ENCODE measurements at places on chromosomes 2 and 18.

DNA sequence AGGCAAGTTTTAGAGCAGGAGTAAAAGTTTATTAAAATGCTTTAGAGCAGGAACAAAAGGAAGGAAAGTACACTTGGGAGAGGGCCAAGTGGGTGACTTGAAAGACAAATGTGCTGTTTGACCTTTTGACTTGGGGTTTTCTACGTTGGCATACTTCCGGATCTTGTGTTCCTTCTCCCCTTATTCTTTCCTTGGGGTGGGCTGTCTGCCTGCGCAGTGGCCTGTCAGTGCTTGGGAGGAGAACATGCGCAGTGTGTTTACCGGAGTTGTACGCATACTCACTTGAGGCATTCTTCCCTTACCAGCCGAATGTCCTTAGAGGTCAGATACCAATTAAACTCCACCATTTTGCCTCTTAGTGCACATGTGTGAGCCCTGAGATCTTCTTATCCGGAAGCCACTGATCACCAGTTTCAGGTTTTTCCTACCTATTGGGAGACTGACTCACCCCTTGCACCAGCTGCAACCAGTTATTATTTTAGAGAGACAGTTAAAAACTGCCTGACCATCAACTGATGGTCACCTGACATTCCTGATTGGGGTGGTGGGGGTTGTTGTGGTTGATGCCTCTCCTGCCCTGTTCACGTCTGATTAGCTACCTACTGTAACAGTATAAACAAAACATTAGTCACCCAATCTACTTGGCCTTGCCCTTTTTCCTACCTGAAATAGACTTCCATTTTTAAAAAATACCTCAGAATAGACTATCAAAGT is 67.5 kb downstream of the NYAP2 start:
- DNase-seq, result no peak
- no peak overlapping the region for H3K4me3 ChIP-seq
- H3K4me1 ChIP-seq, result peaks cover 9% of the 10 kb centered on the region
- no peak overlapping the region for H3K27ac ChIP-seq
- H3K36me3 ChIP-seq, result no peaks in the 10 kb centered on the region

DNA sequence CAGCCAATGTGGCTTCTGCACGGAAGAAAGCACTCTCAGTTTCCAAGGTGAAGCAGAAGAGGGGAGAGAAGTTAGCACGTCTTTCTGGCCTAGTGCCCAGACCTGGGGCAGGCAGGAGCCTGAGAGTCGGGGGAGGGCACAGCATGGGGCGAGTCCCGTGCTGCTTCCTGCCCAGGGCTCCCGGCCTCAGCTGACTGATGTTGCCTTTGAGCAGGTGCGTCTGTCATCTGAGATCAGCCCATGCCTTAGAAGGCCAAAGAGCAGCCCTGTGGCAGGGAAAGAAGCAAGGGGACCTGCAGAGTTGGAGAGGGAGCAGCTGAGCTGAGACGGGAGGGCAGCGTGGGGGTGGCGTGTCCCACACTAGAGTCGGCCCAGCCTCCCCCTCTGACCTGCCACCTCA is 3.3 kb downstream of the KCNIP3 start:
- H3K27ac ChIP-seq, result no peak overlapping the region
- peaks cover 3% of the 10 kb centered on the region for H3K4me1 ChIP-seq

DNA sequence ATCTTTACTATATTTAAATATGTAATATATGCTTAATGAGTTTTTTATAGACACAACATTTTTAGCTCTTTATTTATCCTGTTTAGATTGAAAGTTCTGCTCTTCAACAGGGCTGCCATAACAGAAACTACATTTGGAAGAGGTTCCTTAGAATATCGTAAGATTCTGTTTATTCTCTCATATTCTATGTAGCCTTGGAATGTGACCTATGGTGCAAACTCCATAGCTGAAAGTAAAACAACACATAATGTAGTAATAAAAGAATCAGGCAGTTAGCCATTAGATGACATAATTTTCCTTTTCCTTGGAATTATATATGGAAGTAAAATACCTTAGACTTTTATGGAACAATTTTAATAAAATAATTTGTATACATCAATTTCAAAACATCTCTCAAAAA is 91.3 kb downstream of the ZNF804A start:
- H3K4me3 ChIP-seq, result no peak overlapping the region
- H3K27me3 ChIP-seq, result no peaks in the 10 kb centered on the region

DNA sequence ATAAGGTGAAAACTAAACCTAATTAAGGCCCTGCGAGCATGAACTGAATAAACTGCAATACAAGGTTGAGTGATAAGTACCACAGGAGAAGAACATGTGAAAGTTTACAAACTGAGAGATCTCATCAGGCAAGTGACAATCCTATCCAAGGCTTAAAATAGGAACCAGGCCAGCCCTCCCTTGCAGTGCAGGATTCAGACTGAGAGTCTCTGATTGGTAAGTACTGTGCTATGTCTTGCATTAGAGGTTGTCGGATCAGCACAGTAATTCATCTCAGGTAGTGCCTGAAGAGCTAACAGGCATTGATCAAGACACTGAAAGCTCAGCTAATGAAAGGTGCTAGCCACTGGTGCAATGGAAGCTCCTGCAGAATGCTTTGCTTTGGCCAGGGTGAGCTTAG is 801.7 kb upstream of the ID2 start:
- H3K27me3 ChIP-seq, result peaks cover 9% of the 10 kb centered on the region
- no peak for DNase-seq
- no peaks in the 10 kb centered on the region for H3K36me3 ChIP-seq
- no peak overlapping the region for H3K27ac ChIP-seq
- H3K4me3 ChIP-seq, result no peak overlapping the region

GRCh38 chr2:219628986-219629901 is 1.8 kb downstream of the SLC4A3 start:
- no peak overlapping the region for H3K27ac ChIP-seq
- H3K4me3 ChIP-seq, result peak overlapping the region; percentile 63
- H3K36me3 ChIP-seq, result no peaks in the 10 kb centered on the region
- DNase-seq, result no peak

- H3K27ac ChIP-seq, result no peak overlapping the region
- no peak for DNase-seq
- no peaks in the 10 kb centered on the region for H3K36me3 ChIP-seq
- peaks cover 26% of the 10 kb centered on the region for H3K27me3 ChIP-seq
- H3K4me3 ChIP-seq, result no peak overlapping the region
Measured at GRCh38 chr2:235162837-235163197, 211.0 kb downstream of the SH3BP4 start.

DNA sequence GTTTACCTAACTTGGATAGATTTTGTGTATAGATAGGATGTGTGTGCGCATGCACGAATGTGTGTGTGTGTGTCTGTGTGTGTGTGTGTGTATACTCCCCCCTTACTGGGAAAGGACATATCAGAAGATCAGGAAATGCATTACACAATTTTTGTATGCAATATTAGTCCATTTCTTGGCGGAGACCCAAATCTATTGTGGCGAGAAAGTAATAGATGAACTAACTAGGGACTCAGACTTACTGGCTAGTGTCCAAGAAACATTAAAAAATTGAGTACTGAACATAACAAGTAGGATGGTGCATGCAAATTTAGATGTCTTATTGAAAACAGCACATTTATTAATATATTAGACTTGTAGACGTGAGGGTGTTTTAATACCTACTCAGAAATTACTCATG is 1036.5 kb upstream of the FANCL start:
- H3K4me1 ChIP-seq, result no peaks in the 10 kb centered on the region
- H3K4me3 ChIP-seq, result no peak overlapping the region
- H3K27me3 ChIP-seq, result peaks cover 6% of the 10 kb centered on the region
- no peak overlapping the region for H3K27ac ChIP-seq

GRCh38 chr18:22517356-22517755 is 99.6 kb upstream of the CTAGE1 start:
- DNase-seq, result no peak
- H3K36me3 ChIP-seq, result no peaks in the 10 kb centered on the region
- H3K4me3 ChIP-seq, result no peak overlapping the region
- H3K27ac ChIP-seq, result no peak overlapping the region
- no peaks in the 10 kb centered on the region for H3K27me3 ChIP-seq

DNA sequence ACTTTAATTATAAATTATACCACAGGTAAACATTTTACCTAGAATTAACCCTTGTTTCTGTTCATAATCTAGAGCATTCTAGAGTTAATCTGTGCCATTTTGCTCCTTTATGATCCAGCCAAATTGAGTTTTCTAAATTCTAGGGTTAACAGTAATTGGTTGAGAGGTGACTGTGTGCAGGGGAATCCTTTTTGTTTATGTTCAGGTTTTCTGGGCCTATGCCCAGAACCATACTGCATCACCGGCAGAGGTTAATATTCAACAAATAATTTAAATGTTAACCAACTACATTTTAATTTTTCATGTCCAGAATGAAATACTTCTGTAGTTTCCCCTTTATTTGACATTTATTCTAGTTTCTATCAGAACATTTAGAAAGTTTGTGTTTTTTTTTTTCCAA is 32.3 kb downstream of the CARF start:
- no peak overlapping the region for H3K27ac ChIP-seq
- H3K4me1 ChIP-seq, result no peaks in the 10 kb centered on the region
- no peak for DNase-seq
- H3K4me3 ChIP-seq, result no peak overlapping the region

GRCh38 chr2:100344433-100344832 is 22.1 kb upstream of the LONRF2 start:
- no peak overlapping the region for H3K27ac ChIP-seq
- H3K27me3 ChIP-seq, result peaks cover 21% of the 10 kb centered on the region
- H3K4me1 ChIP-seq, result no peaks in the 10 kb centered on the region
- no peak overlapping the region for H3K4me3 ChIP-seq
- no peak for DNase-seq
- H3K36me3 ChIP-seq, result peaks cover 11% of the 10 kb centered on the region

GRCh38 chr2:127201452-127201851 is 18.6 kb downstream of the CYP27C1 start:
- no peak for DNase-seq
- peaks cover 6% of the 10 kb centered on the region for H3K4me1 ChIP-seq
- H3K36me3 ChIP-seq, result no peaks in the 10 kb centered on the region

DNA sequence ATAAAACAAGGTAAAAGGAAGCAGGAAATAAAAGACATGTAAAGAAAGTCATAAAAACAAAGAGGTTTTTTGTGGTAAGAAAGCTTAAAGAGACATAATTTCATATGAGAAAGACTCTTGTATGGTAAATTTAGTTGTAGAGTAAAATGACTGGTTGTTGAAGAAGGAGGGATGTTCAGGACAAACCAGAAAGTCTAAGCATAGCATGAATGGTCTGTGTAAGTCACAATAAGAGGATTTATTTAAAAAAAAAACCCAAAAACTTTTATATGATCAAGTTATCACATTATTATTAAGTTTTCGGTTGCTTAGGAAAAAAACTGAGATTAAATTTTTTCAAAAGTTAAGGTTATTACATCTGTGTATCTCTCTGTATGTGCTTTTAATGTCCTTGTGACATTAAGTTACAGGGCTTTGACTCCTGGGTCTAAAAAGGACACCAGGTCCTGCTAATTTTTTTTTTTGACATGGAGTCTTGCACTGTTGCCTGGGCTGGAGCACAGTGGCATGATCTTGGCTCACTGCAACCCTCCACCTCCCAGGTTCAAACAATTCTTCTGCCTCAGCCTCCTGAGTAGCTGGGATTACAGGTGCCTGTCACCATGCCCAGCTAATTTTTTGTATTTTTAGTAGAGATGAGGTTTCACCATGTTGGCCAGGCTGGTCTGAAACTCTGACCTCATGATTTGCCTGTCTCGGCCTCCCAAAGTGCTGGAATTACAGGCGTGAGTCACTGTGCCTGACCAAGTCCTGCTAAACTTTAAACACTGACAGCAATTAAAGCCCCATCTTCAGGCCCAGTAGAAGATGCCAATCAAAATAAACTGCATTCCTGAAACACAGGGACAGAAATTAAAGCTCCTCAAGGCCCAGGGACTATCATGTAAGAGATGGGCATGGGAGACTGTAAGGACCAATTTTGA is 14.2 kb upstream of the OXER1 start:
- H3K4me3 ChIP-seq, result no peak overlapping the region
- peaks cover 4% of the 10 kb centered on the region for H3K4me1 ChIP-seq
- no peaks in the 10 kb centered on the region for H3K27me3 ChIP-seq
- no peak for DNase-seq
- no peak overlapping the region for H3K27ac ChIP-seq
- peaks cover 6% of the 10 kb centered on the region for H3K36me3 ChIP-seq

GRCh38 chr2:88811681-88812080 is 120.2 kb downstream of the RPIA start:
- no peak for DNase-seq
- no peaks in the 10 kb centered on the region for H3K4me1 ChIP-seq
- peaks cover 20% of the 10 kb centered on the region for H3K36me3 ChIP-seq
- H3K27me3 ChIP-seq, result peaks cover 4% of the 10 kb centered on the region
- H3K27ac ChIP-seq, result no peak overlapping the region
- H3K4me3 ChIP-seq, result no peak overlapping the region
